ENCODE measurements at places on chromosomes 3 and 15.

- DNase-seq = no peak
Measured at GRCh38 chr3:155244216-155244615, 49.3 kb downstream of the STRIT1 start.

DNA sequence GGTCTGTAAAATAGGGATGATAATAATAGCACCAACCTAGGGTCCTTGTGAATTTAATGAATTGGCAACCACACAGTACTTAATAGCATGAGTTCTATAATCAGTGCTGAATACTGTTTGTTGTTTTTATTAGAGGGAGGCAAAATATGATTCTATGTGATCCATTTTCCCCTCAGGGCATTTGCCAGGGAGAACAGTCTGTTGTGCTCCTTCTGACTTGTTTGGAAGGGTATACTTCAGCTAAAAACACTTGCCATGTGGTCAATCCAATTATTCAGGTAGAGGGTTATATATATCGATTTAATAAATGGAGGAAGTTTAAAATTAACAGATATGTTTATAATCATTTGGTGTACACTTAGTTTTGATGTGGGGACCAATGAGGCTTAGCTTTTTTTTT, 305.3 kb downstream of the CHST2 start:
- no peak for DNase-seq

- DNase-seq = no peak
Measured at GRCh38 chr15:43927203-43927602, 100.4 kb downstream of the WDR76 start.

GRCh38 chr15:59549301-59550185, 62.0 kb upstream of the GCNT3 start:
- DNase-seq = no peak

DNA sequence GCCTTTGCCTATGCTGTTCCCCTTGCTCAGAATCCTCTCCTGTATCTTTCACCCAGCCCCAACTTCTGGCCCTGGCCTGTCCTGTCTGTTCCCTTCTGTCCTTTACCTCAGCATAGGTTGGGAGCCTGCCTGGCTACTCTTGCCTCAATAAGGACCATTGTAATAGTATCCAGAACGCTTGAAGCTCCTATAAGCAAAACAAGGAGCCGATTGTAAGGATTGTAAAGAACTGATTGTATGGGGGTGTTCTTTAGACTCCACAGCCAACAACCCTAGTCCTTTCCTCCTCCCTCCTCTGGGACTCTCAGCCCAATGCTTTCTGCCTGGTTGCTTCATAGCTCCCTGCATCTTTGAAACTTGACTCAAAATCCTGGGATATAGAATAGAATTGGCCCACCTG, 18.7 kb upstream of the RAD54L2 start:
- no peak for DNase-seq
